Choroid plexus epithelial cell (primary cell): ENCODE measurements at places on chromosomes 6 and 20.

DNA sequence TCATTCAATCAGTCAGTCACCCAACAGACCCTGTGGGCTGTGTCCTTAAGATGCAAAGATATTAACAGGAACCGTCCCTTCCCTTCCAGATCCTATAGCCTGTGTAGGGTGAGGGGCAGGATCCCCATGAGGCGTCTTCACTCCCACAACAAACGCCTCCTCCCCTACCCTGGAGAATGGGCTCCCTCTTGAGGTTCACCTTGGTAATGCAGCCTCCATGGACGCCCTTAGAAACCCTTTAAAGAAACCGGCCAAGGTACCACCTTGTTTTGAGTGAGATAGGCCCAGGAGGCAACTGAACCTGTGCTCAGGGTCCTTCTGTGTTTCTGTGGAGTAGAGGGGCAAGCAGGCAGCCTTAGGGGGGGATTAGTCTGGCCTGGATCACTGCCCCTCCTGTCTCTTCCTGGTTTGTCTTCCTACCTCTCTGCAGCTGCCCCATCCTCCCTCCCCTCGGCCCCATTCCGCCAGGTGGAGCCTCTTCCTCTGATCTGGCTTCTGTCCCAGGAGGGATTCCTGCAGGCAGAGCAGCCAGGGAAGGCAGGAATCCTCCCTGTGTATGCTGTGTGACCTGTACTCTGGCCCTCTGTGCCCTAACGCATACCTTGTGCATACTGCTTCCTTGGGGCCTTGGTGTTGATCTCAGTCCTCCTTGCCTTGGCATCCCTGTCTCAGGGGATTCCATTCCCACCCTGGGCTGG is 6.6 kb upstream of the GUCA1A start:
- peak; percentile 73 for DNase-seq

- no peak for DNase-seq
Measured at GRCh38 chr6:17218023-17218748, 63.0 kb upstream of the RBM24 start.

- peak; percentile 94 for DNase-seq
Measured at GRCh38 chr6:113632220-113632864, 224.8 kb upstream of the MARCKS start.

DNA sequence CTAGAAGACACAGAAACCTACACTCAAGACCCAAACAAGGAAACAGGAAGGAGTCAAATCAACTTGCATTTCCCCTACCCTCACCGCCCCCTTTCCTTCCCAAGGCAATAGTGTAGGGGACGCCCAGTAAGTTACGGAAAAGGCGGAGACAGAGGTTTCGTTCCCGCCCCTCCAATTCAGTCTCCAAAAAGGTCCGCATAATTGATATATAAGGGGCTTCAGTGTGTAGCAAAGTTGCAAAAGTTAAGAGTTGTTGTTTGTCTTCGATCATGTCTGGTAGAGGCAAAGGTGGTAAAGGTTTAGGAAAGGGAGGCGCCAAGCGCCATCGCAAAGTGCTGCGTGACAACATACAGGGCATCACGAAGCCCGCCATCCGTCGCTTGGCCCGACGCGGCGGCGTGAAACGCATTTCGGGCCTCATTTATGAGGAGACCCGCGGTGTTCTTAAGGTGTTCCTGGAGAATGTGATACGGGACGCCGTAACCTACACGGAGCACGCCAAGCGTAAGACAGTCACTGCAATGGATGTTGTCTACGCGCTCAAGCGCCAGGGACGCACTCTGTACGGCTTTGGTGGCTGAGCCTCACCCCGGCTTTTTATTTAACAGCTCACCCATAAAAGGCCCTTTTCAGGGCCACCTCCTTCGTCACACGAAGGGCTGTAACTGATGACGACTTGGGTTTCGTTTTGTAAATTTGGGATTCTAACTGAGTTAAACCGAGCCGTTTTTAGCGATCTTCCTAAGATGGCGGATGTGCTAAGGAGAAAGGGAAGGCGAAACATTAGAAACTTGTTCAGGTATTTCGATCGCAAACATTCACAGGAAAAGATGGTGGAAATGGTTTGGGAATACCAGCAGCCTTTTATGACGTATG is 124.6 kb upstream of the BTN3A2 start:
- DNase-seq: peak; percentile 98

DNA sequence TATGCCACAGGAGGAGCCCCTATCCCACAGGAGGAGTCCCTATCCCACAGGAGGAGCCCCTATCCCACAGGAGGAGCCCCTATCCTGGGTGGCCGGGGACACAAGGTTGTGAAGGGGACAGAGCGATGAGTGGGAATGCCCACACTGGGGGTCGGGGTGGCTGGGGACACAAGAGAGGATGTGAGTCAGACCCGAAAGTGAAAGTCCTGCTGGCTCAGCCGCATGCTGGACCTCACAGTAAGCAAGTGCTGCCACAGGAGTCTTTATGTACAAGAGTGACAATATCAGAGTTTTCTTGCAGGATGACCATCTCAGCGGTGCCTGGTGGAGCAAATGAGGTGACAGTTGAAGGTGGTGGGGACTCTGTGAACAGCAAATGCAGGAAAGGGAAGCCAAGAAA is 93.7 kb downstream of the PSMB1 start:
- DNase-seq: peak; percentile 75

DNA sequence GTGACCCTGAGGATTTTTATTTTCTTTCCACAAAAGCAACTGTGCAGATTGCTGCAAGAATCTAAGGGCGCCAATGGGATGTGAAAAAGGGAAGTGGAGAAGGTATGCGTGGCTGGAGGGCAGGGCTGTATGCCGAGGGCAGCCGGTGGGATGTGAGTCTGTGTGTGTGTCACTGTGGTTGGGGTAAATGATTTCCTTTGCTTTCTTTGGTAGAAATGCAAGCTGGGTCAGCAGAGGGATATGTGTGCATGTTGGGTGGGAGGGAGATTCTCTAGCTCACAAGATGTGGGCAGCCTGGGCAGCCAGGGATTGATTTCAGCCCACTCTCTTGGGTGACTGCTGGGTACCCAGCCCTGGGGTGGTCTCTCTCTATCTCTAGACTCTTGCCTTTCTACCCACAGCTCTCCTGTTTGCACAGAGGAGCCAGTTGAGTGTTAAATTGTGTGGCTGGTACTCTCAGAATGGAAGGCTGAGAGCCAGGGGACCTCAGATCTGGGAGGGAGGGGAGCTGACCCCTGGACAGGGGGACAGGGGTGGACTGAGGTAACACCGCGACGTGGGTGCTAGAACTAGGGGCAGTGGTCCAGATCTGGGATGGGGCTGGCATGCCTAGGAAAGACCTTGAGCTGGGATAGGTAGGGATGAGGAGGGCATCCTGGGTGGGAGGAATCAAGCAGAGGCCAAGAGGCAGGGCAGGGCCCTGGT is 136.8 kb upstream of the RNF24 start:
- DNase-seq: no peak

DNA sequence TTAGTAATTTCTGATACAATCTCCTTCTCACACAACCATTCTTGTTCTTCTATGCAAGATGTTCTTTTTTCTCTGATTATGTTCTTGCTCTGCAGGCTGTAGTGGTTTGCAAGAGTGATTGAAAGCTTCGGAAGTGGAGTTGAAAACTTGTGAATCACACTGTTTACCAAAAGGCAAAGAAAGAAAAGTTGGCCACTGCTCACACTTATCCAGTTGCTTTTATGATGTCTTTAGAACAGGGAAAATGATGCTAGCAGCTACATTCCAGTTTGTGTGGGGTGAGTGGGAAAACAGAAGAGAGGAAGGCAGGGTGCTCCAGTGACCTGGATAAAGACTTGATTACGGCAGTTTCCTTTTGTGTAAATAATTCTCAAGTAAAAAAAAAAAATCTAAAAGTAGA is 583.3 kb downstream of the TENT5A start:
- DNase-seq: peak; percentile 62

DNA sequence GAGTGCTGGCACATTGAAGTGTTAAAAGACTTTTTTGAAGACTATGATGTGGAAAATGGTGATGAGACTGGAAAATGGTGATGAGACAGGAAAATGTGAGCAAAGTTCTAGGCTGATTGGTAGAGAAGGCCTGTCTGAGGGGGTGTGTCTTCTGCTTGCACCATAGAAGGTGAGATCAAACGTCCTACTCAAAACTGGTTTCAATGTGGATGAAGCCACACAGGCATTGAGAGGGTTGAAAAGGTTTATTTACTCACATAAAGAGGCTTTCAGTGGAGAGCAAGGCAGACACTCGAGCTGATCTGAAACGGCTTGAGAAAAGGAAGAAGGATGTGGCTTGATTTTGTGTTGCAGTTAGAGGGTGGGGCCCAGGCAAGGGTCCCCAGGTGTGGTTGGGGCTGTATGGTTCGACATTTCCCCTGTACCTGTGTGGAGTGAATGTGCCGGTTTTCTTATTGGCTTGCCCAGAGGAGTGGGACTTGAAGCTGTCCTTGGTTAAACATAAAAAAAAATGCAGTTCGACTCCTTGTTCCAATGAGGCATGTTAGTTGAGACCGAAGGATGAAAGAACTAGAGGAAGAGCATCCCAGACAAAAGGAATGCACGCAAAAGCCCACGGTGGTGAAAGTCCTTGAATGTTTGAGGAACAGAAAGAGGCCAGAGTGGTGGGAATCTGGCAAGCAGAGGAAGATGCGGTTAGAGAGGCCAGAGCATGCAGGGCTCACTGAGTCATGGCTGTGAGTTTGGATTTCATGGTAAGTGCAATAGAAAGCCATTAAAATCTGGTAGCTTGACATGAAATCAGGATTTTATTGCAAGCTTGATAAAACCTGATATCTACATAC is 172.3 kb downstream of the EPM2A start:
- DNase-seq: peak; percentile 29

GRCh38 chr6:13579911-13580310 is 5.5 kb downstream of the SIRT5 start:
- no peak for DNase-seq

DNA sequence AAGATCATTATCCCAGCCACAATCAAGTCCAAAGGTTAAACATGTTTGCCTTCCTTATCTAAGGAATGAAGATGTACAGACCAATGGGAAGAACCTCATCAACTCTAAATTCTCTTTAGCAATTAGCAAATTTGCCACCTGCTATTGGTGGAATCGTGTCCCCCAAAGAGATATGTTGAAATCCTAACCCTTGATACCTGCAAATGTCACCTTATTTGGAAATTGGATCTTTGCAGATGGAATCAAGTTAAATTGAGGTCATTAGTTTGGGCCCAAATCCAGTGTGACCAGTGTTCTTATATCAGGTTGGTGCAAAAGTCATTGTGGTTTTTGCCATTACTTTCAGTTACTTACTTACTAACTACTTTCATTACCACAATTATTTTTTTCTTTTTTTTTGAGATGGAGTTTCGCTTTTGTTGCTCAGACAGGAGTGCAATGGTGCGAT is 31.3 kb downstream of the KLHL31 start:
- no peak for DNase-seq

- no peak for DNase-seq
Measured at GRCh38 chr20:38603286-38603685, 1.7 kb downstream of the ARHGAP40 start.

GRCh38 chr6:16041327-16041726 is 87.6 kb upstream of the MYLIP start:
- no peak for DNase-seq
